ENCODE measurements at places on chromosomes 12 and 14.

DNA sequence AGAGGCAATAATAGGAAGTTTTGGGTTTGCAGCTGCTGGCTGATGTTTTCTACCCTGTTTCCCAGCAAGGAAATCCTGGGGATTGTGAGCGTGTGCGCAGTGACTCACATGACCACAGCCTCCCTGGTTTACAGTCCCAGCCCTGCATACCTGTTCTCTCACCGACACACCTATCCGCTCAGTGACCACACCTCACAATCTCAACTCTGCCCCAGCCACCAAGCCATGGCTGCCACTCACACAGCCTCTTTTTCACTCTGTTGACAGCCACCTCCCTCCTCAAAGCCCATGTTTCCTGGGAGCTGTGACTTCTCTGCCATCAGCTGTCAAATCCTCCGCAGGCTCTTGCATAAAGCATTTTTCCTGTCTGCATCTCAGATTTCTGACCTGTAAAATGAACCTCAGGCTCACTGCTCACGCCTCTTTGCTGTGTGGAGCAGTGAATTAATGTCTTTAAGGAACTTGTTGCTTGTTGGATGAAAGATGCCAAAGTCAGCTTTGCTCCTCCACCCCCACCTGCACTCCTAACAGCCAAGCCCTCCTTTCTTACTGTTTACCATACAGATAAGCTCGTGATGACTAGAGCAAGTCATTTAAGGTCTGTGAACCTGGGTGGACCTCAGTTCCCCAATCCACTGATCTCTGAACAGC is 43.5 kb downstream of the B4GALNT3 start:
- DNase-seq, result no peak

GRCh38 chr12:118645219-118645618 is 268.9 kb downstream of the SUDS3 start:
- DNase-seq, result no peak

DNA sequence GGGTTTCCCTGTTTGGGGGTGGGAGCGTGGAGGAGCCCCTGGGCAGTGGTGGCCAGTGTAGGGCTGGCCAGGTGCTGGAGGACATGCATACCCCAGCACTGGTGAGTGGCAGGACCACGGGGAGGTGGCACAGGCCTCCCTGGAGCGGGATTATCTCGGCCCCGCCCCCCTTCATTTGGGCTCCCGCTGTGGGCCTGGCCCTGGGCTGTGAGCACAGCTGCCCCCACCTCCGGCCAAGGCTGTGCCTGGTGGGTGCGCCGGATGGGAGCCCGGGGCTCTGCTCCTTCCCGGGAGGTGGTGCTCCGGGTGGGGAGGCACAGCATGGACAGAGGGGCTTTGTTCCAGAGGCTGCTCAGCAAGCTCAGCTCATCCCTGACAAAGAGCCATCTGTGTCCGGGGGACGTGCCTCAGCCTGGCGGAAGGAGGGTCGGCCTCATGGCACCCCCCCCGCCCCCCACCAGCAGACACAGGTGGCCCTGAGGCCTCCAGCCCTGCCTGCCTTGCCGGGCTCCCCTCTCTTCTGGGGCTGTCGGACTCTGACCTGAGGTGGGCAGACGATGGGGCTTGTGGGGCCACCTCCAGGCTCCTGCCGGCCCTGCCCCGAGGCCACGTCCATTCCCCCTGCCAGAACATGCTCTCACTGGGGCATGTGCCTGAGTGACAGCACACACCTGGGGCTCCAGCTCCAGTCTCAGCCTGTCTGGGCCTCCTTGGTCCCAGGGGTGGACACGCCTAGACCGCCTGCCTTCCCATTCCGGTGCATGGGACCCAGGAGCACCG is 8.4 kb downstream of the TEDC1 start:
- no peak for DNase-seq

GRCh38 chr12:120836114-120836684 is 68.0 kb downstream of the SPPL3 start:
- DNase-seq, result no peak

DNA sequence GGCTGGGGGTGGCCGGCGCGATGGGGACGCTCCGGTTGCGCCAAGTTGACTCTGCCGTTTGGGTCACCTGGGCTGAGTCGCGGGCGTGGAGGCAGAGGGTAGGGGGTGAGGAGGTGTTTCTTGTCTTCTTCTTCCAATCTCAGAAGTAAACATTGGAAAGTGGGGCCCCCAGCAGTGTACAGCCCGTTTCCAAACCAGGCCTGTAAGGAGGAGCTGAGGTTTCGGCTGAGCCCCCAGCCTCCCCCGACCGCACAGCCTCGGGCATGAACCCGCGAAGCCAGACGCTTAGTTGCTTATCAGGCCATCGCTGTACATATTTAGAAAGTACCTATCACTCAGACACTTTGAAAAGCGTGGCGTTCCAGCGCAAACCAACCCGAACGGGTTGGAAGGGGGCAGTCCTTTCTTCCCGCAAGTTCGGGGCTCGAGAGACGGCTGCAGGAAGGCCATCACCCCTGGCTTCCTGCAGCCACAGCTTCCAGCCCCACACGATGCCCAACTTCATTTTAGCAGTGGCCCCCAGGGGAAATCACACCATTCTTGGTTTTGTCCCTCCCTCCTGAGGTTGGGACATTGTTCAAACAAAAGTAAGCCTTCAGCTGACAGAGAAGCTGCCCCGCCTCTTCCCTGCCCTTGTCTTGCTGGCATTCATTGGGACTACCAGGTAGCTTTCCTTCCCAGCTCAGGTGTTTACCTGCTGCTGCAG is 164.1 kb downstream of the ZFP36L1 start:
- DNase-seq, result peak; percentile 17

DNA sequence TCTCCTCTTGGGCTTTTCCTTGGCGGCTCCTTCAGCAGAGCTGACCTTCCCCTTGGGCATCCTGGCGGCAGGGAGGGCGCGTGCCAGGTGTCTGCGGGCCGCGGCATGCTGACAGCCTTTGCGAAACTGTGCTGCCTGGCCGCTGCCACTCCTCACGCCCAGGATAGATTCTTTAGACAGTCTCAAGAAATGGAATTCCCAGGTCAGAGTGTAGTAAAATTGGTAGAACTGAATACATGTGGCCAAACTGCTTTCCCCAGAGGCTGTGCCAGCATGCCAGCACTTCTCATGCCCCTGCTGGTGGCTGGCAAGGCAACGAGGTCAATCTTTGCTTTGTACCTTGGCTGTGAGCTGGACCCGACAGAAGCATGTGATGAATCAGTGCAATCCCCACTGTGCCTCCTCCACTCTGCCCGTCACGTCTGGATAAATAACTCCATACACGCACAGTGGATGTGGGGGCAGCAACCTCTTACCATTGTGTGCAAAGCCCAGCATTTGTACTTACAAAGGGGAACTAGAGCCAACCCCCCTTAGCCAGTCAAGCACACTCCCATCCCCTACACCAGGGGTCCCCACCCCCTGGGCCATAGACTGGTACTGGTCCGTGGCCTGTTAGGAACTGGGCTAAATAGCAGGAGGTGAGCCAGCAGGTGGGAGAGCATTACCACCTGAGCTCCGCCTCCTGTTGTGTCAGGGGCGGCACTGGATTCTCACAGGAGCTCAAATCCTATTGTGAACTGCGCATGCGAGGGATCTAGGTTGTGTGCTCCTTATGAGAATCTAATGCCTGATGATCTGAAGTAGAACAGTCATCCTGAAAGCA is 90.9 kb downstream of the ACTN1 start:
- no peak for DNase-seq

DNA sequence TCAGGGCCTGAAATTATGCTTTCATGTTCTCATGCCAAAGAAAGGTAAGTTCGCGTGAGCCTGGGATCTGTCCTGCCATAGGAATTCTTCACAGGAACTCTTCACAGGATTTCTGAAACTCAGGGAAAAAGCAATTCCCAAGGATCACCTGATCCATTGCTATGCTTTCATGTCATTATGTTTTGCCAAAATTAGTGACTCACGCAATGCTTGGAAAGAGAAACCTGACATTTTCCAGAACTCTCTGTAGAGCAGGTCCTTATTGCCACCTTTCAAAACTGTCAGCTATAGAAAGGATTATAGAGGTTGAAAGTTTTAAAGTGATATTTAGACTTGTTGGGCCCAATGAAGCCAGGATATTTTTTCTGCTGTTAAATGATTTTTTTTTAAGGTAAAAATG is 6.3 kb upstream of the KCNJ8 start:
- no peak for DNase-seq

DNA sequence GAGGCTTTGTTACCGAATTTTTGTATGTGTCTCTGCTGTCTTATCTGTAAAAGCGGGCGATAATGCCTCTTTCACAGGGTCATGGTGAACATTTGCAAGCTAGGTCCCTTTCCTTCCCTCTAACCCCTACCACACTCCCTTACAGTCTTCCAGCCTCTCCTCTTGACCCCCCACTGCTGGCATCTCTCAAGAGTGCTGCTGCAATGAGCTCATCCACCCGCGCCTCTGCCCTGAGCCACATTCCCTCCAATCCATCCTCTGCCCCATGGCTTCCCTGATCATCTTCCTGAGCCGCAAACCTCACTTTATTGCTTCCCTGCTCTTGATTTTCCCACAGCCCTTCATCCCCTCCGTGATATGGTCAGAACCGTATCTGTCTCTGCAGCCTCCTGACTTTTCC is 343.6 kb downstream of the BCL11B start:
- no peak for DNase-seq

Measured in activated CD8-positive, alpha-beta memory T cell treated with anti-CD3 and anti-CD28 coated beads for 4 hours (primary cell).